ENCODE measurements at places on chromosomes 4 and X.

DNA sequence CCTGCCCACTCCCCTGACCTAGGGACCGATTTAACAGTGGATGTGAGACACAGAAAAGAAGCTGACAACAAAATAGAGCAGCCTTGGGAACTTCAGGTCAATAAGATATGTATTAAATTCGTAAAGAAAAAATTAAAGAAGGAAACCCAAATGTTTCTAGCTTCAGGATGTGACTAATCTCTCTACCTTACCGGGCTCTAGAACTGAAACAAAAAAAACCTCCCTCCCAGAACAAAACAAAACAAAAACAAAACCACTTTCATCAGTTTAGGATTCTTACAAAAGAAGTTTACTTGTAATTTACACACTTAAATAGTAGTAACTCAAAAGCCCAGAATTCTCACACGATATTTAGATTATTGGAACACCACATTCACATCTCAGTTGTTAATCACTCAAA, 185.8 kb upstream of the RPS6KA3 start:
- DNase-seq, result no peak

GRCh38 chrX:574251-574650, 56.3 kb upstream of the SHOX start:
- DNase-seq, result no peak

GRCh38 chrX:74902806-74903205, 22.4 kb downstream of the NEXMIF start:
- no peak for DNase-seq

DNA sequence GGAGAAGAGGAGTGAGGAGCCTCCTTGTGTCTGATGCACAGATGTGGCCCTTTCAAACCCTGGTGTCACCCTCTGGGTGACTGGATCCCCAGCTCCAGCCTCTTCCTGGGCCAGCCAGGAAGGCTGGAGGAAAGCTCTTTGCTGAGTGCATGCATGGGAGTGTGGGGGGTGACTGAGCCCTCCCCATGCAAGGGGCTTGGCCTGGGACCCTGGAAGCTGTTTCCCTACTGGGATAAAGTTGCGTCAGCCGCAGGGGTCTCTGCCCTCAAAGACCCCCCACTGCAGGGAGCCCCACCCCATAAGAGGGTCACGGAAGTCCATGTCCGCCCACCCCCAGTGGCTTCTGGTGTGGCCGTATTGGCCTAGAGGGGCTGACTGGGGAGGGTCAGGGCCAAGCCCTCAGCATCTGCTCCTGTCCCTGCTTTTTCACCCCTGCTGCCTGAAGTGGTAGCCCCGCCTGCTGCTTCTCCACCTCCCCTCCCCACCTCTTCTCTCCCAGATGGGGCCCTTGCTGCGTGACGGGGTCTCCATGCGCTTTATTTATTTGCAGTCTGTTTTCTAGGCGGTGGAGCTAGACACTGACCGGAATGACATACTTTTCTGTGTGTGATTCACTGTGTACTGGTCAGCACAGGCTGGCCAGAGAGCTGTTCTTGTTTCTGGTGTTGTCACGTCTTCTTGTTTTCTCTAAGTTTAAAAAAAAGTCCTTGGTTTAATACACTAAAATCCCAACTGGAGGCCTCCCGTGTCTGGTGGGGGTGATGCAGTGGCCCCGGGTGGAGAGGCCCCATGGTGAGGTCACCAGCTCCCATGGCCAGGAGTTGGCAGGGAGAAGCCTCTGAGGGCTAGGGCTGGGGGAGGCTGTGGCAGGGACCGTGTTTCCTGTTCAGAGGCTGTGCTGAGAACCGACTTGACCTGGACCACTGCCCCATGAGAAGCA, 3.6 kb downstream of the SMIM10L2A start:
- DNase-seq, result no peak

DNA sequence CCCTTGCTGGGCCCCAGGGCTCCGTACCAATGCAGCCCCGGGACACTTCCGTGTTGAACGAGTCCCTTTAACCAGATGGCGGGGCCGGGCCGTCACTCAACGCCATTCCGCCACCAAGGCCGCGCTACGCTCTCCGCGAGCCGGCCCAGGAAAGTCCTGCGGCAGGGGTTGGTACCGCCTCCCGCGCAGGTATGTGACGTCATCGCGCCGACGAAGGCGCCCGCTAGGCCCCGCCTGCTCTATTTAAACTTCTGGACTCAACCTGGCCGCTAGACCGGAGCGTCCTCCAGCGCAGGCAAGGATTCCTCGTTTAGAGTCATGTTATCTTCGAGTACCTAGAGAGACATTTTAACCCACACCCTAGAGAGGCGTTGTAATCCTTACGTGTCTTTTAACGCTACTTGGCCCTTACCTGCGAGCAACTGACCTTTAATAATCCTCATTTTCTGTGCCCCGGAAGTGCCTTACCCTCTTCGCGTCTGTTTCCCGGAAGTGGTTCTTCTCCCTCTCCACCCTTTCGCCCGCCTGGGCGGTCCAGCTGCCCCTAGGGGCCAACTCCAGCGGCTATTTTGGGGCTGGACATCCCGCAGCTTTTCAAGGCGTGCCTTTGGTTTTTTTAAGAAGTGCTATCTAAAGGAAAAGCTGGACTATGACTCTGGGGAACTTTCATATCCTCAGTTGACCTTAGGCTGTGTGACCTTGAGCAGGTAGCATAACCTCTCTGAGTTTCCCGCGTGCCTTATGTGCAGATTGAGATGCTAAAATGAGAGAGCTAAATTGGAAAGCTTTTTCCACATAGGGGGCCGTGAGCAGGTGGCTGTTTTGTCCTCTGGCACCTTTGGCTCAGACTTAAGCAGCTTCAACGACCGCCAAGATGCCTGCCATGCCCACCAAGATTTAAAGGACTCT, at the start of gene PNPLA4:
Gene PNPLA4, minus strand, starts transcription at position 155 of the 909 bp plus-strand sequence. CDS start 1,294 bp downstream, outside the sequence.
- DNase-seq, result peak; percentile 72

GRCh38 chr4:126888968-126889367, 743.8 kb upstream of the INTU start:
- no peak for DNase-seq

DNA sequence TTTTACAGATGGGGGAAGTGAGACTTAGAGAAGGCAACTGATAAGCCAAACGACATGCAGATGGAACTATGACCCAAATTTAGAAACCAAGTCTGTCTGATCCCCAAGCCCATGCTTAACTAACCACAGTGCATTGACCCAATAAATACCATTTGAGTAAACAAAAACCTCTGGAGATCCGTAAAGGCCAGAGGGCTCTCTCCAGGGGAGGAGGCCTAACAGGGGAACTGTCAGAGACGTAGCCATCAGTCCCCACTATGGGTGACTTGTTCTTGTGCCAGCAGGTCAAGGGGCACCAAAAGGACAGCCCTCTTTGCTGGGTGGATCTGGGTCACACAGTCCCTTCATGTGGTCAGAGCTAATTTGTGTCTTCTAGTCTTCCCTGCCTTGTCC, 420.2 kb downstream of the BCOR start:
- no peak for DNase-seq

DNA sequence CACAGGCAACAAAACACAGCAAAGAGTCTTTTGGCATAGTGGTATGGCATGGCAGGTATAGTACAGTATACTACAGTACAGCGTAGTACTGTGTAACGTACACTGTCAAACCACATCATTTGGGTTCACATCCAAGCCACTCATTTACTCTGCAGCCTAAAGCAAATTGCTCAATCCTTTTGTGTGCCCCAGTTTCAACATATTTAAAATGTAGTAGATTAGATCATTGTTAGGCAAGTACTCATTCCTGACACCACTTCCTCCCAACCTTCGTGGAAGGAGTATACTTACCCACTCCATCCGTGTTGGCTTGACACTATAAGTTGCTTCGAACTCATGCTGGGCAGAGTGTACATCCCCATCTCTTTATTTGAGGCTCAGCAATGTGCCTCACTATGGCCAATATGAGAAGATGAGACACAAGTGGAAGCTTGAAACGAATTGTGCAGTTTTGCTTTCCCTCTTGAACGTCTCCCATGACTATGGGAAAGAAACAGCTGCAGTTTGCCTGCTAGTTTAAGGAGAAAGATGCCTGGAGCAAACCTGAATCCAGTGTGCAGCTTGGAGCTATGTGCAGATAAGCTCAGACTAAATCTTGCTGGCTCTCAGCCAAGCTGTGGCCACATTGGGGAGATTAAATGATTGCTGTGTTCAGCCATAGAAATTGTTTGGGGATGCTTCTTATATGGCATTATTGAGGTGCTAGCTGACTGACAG, 85.7 kb upstream of the TBL1X start:
- DNase-seq, result no peak

GRCh38 chrX:12237131-12237530, 98.9 kb downstream of the FRMPD4 start:
- no peak for DNase-seq

DNA sequence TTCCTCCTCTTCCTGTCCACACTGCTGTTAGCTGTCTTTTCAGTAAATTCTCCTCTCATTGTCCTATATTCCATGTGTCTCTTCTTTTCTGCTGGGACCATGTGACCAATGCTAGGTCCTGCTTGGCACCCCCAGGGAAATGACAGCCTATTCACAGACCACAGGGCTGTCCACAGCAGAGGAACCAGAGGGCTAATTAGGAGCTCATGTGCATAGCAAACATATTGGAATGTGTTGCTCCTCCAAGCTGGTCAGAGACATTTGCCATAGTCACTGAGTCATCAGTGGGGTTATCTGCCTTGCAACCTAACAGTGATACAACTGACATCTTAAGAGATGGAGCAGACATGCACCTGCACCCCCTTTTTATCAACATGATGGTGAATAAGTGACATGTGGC, 67.9 kb upstream of the PUDP start:
- no peak for DNase-seq

- no peak for DNase-seq
Measured at GRCh38 chr4:185740471-185740873, 71.5 kb downstream of the SORBS2 start.

DNA sequence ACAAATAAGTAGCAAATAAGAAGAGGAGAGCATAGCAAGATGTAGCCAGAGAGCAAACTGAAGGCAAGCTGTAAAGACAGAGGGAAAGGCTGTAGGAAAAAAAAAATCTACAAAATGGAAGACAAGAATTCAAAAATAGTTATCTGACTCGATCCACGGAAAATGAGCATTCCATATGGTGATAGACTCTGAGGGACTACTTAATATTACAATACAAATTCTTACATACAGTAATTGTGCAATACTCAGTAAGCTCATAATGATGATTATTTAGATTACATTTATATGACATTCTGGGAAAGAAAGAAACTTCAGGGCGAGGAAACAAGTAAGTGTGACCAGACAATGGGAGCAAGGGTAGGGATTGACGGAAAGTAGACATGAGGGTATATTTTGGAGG, 102.6 kb downstream of the UNC5C start:
- DNase-seq, result no peak

DNA sequence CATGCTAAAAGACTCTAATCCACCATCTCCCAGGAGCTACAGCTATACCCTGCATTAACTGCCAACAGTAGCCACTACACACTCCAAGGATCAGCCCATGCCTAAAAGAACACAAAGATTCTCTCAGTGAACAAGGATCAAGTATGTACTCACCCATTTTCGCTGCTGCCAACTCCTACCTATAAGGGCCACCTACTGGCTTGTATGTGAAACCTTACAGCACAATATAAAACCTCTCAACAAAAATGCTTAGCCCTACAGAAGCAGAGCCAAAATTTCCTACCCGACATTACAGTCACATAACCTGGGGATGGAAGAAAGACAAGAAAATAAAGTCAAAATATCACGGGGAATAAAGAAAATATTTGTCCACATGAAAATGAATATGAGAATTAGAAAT, 562.8 kb upstream of the POU3F4 start:
- DNase-seq, result no peak

- no peak for DNase-seq
Measured at GRCh38 chr4:137647375-137647774, 115.1 kb upstream of the PCDH18 start.

GRCh38 chr4:75037252-75037651, 104.3 kb downstream of the PARM1 start:
- no peak for DNase-seq

- DNase-seq, result no peak
Measured at GRCh38 chrX:155065035-155065734, 5.8 kb downstream of the CMC4 start.

- no peak for DNase-seq
Measured at GRCh38 chrX:42106556-42106955, 183.2 kb upstream of the CASK start.

Measured in SW 1271 (cell line).